ENCODE measurements at places on chromosomes 4 and X. TPM values are rescaled to one million over a fixed set of nuclear protein-coding genes. Genes with fewer than 3 reads are reported as not detected.

The ALAS2 gene
- not detected for total RNA-seq

The PRR32 gene
- total RNA-seq: not detected

The BMX gene
- not detected for total RNA-seq

The ABLIM2 gene
- 0.66 TPM for total RNA-seq

The MAP7D2 gene
- total RNA-seq: under 0.01 TPM

The RP2 gene
- total RNA-seq: 20.6 TPM

The AFP gene
- 0.83 TPM for total RNA-seq

The SMIM10L2A gene
- 0.66 TPM for total RNA-seq

The DMD gene
- total RNA-seq: 4.1 TPM

The DCX gene
- not detected for total RNA-seq

The SPINK2 gene
- total RNA-seq: not detected

The MAGEC1 gene
- not detected for total RNA-seq

The CXCL5 gene
- 0.77 TPM for total RNA-seq

The AADAT gene
- total RNA-seq: 3.5 TPM

The JCHAIN gene
- total RNA-seq: 14.1 TPM

The GK gene
- total RNA-seq: 44.4 TPM

The SYN1 gene
- 0.17 TPM for total RNA-seq

The XAGE2 gene
- not detected for total RNA-seq

The USP11 gene
- total RNA-seq: 37.0 TPM

The MAGEB18 gene
- not detected for total RNA-seq

The GASK1B gene
- 23.6 TPM for total RNA-seq

The RRAGB gene
- 57.6 TPM for total RNA-seq

The TRIM60 gene
- not detected for total RNA-seq

The WDR17 gene
- total RNA-seq: 2.1 TPM

The GYPE gene
- total RNA-seq: 1.3 TPM

The H2BW2 gene
- not detected for total RNA-seq

The PSAPL1 gene
- not detected for total RNA-seq

The PCDH10 gene
- total RNA-seq: 0.66 TPM

The RBMXL3 gene
- not detected for total RNA-seq
